Activated CD4-positive, alpha-beta T cell treated with anti-CD3 and anti-CD28 coated beads, Interleukin-2, amount 50 U/mL, for 24 hours (primary cell): ENCODE measurements at places on chromosomes 2 and 18.

DNA sequence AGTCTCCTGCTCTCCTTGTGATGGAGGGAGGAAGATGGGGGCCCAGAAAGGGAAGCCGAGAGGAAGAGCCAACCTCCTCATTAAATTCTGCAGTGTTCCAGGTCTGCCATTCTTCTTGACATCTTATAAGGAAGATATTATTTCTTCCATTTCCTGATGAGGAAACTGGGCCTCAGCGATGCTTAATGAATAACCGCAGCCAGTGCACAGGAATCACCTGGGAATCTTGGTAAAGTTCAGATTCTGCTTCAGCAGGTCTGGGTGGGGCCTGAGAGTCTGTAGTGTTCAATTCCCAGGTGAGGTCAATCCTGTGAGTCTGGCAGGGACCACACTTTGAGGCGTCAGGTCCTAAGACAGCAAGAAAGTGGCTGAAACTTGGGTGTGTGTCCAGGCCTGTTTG, 17.3 kb downstream of the PCARE start:
- no peak for DNase-seq

- DNase-seq, result peak; percentile 4
These were observed 116.4 kb upstream of the NYAP2 start for GRCh38 chr2:225282858-225283710.

DNA sequence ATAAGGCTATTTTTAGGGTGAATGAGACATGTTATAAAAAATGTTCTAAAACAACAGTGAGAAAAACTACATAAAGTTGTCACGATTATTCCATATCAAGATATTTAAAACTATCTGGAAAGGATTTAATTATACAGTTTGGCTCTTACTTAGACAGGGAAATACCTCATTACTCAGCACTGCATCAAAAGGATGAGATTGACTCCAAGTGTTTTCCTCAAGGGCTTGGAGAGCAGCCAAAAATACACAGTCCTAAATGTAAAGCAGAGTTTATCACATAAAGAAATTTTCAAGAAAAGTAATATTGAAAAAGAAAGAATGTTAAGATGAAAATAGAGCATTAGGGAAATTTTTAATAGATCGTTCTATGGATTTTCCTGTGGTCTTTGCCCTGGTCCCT, 285.5 kb upstream of the NETO1 start:
- DNase-seq, result no peak

DNA sequence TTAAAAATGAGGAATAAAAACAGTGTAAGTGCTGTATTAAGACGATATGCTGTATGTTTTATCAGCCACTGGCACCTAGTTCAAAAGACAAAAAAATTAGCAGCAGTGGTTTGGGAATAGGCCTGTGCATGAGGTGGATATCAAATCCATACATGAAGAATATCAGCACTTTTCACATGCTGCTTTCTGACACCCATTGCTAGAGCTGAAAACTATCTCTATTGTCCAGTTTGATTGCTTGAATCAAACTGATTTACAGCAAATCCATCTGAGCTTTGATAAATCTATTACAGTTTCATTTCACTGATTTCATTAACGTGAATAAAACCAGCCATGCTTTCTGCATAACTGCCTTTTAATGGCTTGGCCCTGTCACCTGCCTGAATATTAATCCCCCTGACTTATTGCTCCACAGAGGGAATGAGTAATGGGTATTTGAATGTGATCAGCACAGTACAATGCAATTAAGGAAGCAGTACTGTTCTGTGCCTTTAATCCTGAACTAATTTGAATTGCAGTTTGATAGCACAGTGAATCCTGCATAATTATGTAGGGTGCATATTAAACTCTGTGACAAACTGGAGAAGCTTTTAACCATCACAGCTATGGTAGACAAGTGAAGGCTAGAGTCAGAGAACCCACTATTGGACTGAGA, 154.0 kb downstream of the GPD2 start:
- no peak for DNase-seq

DNA sequence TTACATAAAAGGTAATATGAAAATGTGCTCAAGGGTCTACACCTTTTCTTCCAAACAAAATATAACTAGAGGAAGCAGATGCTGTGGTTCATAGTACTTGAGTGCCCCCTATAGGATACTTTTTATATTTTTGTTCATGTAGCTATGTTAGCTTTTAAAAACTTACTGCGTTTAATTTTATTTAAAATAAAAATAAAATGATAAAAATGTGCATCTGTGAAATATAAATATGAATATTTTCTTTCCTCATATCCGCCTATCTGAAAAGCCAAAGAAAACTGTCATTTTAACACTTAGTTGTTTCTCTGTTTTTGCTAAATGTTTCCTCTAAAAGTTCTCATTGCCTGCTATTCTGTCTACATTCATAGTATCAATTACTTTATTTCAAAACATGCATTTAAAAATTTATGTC, 9.6 kb upstream of the LRP1B start:
- DNase-seq, result no peak

DNA sequence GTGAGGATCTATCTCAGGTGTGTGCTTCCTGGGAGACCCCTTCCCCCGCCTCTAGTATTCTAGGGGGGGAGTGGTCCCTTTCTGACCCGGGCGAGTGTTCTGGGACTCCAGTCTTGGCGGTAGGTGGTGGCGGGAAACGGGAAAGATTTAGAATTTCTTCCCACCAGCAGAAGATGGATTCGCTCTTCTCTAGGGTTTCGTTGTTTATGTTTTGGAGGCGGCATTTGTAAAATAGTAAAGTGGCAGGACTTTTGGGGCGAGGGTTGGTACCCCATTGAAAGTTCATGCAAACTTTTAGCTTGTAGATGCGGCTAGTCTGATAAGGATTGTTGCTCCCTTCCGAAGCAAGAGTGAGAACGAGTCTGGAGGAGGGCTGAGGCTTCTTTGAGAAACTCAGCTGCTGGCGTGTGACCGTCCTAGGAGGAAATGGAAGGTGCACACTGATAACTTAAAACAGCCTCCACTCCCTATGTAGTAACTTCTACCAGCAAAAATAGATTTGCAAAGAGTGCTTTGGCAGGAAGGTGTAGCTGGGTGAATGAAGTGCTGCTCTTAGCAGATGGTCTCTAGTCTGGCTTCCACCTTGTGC, 412 bp downstream of the GPD2 start:
- no peak for DNase-seq

GRCh38 chr2:168669151-168669550, 133.3 kb upstream of the NOSTRIN start:
- no peak for DNase-seq

DNA sequence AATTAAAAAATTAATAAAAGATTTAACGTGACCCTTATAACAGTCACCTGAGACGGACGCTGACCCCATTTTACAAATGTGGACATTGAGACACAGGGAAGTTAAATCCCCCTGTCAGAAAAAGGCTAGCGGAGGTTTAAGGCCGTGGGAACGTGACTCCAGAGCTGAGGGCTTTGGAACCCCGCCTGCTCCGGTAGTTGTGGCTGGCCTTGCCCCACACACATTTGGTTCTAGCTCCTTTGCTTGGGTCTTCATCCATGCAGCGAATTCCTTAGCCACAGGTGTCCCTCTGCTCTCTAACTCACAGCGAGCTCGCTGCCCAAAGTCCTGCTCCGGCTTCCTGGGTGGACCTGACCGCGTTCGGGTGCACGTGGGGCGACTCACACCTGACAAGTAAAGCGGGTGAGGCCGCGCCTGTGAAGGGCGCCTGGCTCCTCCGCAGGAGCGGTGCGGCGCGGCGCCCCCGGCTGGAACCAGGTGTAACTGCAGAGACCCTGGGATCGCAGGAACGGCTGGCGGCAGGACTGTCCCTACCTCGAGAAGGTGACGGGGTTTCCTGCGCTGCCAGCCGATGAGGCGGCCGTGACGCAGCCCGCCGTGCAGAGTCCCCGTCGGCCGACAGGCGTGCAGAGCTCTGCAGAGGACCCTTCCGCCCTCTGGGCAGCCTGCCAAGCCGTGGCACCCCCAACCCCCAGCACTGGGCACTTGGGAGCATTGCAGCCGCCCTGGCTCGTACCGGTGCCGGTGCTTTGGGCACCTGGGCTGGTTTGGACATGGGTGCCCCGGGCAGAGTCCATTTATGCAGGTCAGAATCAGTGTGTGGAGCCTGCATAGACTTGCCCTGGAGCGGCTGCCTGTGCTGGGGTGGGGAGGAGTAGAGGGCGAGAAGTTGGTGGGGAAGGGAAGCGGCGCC, 2.4 kb upstream of the PROC start:
- DNase-seq, result peak; percentile 62

DNA sequence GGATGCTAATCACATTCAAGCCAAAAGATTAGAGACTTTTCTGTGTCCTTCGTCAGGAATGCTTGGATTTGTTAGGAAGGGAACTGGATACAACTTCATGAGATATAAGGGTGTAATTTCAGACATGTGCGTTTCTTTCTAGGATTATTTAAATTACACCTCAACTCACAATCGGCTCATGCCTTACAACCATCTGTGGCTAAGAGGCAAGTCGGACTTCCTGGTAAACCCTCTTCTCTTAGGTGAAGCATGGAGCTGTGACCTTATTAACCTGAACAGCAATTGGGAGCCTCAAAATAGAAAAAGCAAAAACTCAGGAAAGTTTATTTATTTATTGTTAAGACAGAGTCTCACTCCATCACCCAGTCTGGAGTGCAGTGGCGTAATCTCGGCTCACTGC, 61.8 kb downstream of the SEMA4F start:
- DNase-seq, result no peak

DNA sequence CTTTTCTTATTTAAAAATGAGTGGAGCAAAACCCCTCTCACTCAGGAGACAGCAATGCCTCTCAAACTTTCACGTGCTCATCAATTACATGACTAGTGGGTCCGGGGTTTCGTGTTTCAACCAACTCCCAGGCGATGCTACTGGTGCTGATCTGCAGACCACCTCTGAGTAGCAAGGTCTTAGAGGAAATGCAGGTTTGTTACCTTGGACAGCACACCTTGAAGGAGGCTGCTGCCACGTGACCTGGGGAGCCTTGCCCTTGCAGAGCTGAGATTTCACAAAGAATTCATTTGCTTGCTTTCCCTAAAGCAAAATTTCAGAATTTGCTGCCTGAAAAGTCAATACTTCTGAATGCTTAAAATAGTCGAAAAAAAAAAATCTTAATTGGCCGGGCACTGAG, 32.4 kb downstream of the SMIM21 start:
- no peak for DNase-seq

DNA sequence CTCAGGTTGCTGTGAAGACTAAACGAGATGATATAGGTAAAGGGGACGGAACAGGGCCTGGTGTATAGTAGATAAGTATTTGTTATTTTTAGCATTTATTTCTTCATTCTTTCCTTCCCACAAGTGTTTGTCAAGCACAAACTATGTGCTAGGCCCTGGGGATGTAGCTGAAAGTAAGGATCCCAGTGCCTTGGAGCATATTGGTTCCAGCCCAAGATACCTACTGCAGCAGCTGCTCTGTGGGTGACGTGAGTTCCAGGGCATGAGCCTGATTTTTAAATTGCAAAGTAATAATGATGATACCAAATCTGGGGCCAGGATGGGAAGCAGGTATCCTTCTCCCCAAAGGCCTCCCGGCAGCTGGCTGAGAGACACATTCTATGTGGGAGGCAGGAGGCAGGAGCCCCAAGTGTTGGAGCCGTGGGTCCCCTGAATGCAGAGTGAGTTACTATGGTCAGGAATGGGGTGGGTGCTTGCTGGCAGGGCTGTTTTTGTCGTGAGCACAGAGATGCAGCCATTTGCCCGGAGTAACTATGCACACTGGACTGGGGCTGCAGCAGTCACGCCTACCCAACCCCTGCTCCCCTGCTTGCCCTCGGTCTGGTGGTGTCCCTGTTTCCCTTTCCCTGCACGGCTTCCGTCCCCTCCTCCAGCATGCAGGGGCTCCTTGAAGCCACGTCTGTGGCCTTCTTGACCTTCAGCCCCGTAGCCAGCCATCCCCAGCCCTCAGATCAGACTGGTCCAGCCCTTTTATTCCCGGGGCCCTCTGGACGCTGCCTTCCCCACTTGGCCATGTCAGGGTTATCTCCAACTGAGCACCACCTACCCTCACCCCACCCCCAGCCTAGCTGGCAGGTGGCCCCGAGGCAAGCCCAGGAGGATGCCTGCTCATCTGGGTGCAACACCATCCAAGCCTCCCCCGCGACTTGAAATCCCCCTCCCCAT, 52.4 kb downstream of the INHBB start:
- no peak for DNase-seq

DNA sequence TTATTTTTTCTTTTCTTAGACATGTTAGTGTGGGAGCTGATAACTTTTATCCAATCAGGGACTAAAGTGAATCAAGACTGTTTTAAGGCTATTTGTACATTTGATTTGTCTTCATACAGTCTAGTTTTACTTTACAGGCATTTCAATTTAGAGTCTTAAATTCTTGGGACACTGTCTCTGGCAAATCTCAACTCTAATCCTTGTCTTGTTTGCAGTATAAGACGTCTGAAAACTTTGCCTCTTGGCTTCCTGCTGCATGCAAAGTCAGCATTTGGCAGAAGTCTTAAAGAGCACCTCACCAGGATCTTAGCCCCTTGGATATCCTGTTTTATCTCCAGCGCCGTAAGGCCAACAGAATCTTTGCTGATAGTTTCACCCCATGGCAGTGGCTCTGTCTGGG, 30.3 kb downstream of the SPOPL start:
- DNase-seq, result no peak

- no peak for DNase-seq
These were observed 197.5 kb upstream of the COL3A1 start for GRCh38 chr2:188776634-188777033.

GRCh38 chr18:48300463-48300961, 108.7 kb downstream of the ZBTB7C start:
- DNase-seq, result no peak
